Fibroblast of skin of left biceps (primary cell): ENCODE measurements at places on chromosomes 6 and 20.

DNA sequence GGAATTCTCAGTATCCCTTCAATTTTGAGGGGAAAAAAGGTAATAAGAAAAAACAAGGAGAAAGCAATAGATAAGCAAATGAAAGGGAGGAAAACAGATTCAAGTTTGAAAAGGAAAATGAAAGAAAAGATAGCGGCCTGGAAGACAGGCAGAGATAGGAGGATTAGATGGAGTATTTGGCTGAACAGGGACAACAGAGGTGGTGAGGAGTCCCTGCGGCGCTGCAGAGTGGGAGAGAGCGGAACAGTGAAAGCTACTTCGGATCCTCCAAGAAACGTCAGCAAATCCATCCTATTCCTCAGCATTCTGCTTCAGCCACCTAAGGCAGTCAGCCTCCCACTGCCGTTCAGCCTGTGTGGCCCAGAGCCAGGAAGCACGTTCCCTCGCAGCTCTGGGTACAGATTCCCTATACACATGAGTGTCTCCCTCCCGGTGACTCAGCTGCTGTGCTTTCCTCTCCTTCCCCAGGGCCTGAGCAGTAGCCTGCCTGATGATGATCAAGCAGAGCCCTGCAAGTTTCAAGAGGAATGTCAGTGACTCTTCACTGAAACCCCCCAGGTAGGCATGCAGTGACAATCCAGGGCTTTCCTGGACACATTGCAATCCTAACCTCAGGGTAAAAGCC is 43.4 kb upstream of the CDYL start:
- peak; percentile 75 for DNase-seq

DNA sequence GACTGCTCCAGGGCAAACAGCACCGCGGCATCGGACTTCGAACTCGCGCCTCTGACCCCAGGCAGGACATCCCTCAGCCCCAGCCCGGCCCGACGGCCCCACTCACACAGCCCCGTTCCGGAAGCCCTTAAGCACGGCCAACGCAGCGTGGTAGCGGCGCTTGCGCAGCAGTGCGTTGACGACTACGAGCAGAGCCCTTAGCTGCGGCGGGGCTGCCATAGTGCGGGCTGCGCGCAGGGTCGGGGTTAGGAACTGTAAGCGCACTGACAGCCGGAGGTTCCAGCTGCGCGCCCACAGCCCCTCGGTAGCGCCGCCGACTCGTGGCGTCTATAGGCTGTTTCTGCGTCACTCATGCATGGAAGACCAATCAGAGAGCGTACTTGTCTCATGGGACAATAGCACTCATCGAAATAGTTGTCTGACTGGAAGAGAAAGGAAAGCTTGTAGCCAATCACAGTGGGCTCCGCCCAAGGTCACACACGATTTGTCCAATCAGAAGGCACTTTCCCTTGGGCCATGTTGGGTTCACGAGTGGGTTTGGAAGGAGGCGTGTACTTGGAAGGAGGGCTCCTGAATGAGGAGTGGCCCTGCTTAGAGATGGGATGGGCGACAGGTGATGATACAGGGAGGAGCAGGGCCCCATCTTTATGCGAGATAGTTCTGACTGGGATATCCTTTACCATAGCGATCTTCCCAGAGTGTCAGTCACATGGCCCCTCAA is at the start of gene PXMP4:
Gene PXMP4 (minus strand): TSS at position 322 of the 721 bp plus-strand sequence. CDS start 103 bp downstream, at position 219.
- DNase-seq: peak; percentile 98

DNA sequence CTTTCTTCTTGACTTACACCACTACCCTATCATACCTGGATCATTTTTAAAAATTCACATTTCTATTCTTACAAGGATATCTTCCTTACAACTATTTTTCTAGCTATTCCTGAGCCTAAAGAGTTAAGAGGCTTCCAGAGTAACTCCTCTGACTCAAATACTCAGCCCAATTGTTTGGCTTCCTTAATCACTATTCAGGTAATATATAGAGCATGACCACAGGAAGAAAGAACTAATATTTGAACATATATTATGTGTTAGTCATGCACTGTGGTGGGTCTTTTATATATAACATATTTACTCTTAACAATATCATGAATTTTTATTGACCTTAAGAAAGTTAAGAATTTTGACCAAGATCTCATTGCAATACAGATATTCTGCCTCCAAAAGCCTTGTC is 42.0 kb upstream of the ID4 start:
- DNase-seq: no peak

DNA sequence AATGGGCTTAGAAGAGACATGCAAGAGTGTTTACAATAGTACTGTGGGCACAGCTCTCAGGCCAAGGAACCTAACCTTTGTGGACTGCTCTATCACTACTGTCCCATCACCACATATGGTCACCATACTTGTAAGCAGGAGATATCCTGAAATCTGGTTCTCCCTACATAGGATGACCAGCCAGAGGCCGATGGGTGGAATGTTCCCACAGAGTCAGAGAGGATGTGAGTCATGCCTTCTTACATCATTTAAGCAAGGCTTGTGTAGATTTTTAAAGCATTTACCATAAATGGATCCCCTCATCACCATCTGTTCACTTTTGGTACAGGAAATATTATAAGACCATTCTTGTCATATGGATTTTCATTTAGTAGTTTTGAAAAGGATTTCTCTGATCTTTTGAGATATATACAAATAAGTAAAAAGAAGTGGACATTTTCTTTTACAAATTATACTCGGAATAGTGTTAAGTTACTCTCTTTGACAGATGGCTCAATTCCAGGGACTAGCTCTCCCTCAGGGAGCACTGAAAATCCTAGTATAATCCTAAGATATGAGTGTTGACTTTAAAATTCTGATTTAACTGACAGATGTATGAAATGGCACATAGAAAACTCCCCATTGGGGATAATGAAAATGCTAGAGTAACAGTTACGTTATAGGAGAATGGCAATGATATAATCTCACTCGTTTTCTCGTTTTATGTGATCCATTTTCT is 6.6 kb downstream of the HTR1B start:
- DNase-seq: peak; percentile 97

- DNase-seq: no peak
These were observed 33.4 kb downstream of the GOPC start for GRCh38 chr6:117568831-117569410.

DNA sequence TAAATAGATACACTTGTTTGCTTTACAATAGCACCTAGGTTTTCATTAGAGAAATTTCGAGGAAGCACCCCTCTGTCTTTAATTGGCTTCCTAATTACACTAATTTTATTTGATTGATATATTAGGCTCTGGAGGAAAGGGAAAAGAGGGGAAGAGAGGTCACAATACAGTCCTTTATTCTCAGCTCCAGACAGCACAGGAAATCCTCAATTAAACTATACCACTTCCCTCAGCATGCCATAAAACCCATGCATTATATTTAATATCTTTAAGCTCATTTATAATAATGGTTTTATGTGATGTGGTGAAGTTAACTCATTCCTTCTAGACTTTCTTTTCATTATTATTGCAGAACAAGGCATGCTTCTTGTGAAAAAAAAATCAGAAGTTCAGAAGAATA is 17.7 kb upstream of the PDE7B start:
- DNase-seq: no peak

GRCh38 chr6:170165471-170166117 is 125.3 kb downstream of the DLL1 start:
- no peak for DNase-seq

DNA sequence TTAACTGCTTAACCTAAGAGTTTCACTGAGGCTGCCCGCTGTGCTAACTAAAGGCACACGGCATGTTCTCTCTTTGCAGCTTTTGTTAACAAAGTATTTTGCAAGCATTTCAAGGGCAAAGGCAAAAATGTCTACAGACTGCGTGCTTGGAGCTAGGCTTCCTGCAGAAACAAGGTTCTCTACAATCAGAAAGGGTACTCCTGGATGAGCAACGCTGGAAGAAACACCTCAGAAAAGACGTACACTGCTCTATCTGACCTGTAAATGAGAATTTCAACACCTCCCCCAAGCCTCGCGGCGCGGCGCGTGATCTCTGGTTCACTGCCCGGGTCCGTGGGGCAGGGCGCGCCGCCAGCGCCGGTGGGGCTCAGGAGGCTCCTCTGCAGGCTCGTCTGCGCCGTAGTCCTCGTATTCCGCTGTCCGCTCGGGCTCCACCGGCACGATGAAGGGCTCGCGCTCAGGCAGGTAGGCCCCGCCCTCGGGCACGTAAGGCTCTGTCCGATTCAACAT is 120.9 kb downstream of the COL12A1 start:
- DNase-seq: no peak

DNA sequence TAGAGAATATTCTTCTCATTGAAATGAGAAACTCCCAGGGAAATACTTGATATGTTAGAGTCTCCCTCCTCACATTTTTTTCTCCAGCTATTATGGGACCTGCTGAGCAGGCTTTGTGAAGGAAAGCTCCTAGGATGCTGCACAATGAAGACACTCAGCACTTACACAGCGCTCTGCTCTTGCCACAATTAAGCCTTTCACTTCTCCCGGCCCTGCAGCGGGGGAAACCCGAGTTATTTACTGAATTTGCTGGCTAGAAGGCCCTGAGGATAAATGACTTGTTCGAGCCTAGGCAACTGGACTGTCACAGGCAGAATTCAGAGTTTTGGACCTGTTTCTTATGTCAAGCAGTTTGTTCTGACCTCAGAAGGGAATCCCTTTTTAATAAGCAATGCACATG is 102.0 kb downstream of the MAP3K7 start:
- no peak for DNase-seq

DNA sequence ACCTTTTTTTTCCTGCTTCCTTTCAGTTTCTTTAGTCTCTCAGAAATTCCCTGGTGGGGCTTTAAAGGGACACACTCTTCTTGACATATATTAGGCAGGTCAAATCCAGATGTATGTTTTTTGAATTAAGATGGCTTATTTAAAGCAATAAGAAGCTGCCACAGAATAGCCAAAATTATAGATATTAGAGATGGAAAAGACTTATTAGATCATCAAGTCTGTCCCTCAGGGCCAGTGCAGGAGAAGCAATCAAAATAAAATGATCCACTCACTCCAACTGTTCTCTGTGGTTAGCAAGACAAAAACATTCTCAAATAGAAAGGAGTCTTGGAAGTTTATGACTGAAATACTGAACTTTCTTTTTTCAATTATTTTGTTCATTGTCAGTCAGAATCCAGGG is 462.8 kb downstream of the CDC5L start:
- DNase-seq: no peak

- DNase-seq: peak; percentile 21
These were observed 2695.0 kb upstream of the DEFB115 start for GRCh38 chr20:28562510-28562898.

- no peak for DNase-seq
These were observed 28.2 kb downstream of the MRAP2 start for GRCh38 chr6:84061613-84062398.

DNA sequence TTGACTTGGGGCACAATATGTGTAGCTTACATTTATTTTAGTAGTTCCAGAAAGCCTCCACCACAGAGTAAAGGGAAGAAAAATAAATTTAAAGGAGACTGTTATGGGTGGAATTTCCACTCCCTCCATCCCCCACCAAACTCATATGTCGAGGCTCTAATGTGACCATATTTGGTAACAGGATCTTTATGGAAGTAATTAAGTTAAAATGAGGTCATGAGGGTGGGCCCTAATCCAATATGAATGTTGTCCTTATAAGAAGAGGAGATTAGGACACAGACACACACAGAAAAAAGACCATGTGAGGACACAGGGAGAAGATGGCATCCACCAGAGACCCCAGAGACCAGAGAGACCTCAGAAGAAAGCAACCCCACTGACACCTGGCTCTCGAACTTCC is 189.7 kb downstream of the EDN1 start:
- peak; percentile 70 for DNase-seq

GRCh38 chr6:155521719-155522118 is 66.1 kb upstream of the NOX3 start:
- no peak for DNase-seq

DNA sequence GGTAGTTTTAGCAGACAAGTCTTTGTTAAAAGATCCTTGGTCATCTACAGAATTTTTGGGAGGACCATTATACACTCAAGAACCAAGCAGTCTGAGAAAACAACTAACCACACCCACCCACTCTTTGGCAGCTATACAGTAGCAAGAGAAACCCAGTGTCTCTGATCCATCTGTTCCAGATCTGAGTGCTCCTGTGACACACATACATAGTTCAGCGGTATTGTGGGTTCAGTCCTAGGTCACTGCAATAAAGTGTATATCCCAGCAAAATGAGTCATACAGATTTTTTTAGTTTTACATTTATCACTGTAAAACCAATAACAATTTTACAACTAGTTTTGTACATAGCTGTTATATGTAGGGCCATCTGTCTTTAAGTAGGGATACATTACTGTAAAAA is 47.4 kb upstream of the PAK5 start:
- DNase-seq: no peak

DNA sequence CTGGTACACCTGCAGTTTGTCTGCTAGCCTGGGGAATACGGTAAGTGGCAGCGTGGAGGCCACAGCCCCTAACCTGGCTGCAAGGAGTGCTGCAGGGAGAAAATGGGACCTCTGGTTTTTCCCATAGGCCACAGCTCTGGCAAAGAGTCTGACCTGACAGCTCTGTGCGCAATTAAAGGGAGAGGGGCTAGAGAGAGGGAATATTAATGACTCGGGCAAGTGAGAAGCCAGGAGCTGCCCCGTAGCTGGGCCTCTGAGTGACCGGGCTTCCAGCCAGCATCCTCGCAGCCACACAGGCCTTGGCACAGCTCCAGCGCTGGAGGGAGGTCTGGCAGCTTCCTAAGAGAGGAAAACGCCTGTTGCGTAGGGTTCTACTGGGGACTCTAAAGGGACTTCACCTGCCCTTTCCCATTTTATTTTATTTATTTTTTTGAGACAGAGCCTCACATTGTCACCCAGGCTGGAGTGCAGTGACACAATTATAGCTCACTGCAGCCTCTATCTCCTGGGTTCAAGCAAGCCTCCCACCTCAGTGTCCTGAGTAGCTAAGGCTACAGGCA is 18.2 kb upstream of the OCSTAMP start:
- DNase-seq: peak; percentile 44

DNA sequence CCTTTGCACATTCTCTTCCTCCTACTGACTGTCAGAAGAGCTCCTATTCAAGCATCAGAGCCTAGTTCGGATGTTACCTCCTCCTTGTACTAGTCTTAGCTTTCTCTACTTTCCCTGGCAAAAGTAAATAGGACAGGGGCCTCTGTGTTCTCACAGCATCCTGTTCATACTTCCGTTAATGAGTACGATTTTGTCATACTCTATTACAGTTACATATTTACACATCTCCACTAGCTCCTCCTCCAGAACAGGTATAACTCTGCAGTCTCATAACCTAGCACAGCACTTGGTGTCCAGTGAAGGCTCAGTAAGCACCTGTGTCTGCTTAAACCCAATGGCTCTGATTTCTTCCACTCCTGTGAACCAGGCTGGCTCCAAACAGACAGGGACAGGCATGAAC is 7.0 kb downstream of the ELMO2 start:
- no peak for DNase-seq

DNA sequence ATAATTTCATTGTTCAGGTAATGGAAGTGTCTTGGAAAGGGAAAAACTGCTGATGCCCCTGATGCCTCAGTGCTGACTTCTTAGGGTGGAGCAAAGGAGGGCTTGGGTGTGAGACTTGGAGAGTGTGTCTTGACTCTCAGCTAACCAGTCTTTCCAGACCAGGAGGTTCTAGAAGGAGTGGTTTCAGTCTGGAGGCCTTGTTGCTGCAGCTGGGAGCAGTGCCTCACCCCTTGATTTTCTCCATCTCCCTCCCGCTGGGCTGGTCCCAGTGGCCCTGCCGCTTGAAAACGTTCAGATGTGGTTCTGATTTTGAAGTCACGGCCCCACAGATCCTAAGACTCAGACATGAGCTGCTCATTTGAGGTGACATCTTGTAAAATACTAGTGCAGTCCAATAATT is 5.4 kb downstream of the DSP start:
- DNase-seq: no peak
